NCI-H1930 (cell line): ENCODE measurements at places on chromosomes 5 and 9.

DNA sequence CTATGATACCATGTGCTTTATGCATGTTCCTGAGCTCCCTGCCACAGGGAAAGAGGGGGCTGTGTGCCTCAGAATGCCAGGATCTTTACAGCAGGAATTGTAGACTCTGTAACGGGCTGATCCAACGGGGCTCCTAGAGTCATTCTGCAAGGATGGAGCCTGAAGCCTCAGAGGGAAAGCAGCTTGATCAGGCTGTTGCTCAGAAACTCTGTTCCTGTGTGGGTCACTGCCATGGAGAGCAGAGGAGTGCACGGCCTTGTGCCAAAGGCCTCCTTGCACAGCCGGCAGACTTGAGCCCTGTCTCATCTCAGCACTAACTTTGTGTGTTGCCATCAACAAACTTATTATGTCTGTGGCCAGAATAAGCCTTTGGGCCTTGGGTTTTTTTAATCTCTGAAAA is 51.8 kb downstream of the AMBP start:
- DNase-seq = no peak

GRCh38 chr9:8643896-8644295 is 844.3 kb upstream of the DMAC1 start:
- DNase-seq = no peak

- no peak for DNase-seq
Measured at GRCh38 chr9:23962101-23962500, 136.1 kb upstream of the ELAVL2 start.

GRCh38 chr9:122468735-122469134 is 9.0 kb downstream of the OR1J1 start:
- DNase-seq = no peak

GRCh38 chr5:38724301-38725030 is 121.3 kb upstream of the OSMR start:
- DNase-seq = no peak

DNA sequence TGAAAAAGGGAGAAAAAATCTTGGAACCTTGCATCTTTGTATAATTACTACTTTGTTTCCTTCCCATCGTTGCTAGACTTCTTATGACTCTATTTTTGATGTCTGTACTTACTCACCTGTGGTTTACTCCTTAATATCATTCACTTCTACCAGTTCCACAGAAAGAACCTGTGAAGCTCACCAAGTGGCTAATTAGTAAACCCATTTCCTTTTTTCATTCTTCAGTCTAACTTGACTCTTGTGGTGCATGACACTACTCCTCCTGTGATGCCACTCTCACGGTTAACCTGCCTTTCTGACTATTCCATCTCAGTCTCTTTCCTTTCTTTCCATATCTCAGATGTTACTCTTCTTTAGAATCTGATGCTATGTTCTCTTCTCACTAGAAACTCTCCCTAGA is 14.6 kb downstream of the RECK start:
- DNase-seq = no peak

GRCh38 chr9:95533996-95534680 is 17.4 kb upstream of the PTCH1 start:
- no peak for DNase-seq

GRCh38 chr9:36293171-36293570 is 34.9 kb upstream of the GNE start:
- DNase-seq = no peak

DNA sequence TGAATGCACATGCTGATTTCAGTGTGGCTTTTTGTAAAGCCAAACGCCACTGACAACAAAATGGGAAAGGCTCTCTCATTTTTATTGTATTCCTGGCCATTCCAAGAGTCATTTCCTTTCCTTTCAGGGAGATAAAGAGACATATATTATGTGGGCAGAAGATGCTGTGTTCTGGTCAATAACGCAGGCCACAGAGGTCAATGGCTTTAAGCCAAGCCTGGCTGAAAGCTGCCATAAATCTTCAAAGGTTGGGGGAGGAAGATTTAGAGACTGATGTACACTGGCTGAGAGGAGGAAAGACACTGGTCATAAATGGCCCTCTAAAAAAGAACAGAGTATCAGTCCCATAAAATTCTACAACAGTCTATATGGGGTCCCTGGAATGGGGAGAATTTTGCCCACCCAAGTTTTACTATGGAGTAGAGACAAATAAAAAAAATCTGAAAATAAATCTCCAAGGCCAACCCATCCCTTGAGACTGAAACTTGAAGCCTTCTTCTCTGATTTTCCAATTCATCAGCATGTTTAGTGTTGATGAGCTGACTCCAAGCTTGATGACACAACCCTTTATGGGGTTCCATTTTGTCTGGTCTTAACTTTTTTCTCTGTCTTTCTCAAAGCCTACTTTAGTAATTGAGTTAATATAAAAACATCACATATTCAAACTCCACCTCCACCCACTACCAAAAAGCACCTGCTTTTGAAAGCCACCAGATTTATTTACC is 152.1 kb upstream of the SLC24A2 start:
- DNase-seq = no peak

- DNase-seq = no peak
Measured at GRCh38 chr9:86749894-86750255, 197.4 kb downstream of the GAS1 start.

- DNase-seq = no peak
Measured at GRCh38 chr9:27572061-27572460, 1.2 kb downstream of the C9orf72 start.

DNA sequence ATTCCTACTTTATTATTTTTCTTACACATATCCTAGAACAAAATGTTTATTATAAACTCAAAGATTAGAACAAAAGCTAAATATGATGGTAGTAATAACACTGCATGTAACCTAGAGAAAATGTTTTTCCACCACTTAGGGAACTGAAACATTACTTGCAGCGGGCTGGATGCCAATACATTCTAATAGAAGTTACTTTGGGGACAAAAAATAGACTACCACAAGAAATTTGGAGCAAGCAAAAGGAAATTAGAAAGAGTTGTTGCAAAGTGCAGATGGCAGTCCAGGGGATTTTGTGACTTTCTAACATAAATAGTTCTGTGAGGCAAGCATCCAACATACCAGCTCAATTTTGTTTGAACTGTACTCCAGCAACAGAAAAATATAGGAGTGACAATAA is 255.3 kb upstream of the GRIN3A start:
- DNase-seq = no peak

DNA sequence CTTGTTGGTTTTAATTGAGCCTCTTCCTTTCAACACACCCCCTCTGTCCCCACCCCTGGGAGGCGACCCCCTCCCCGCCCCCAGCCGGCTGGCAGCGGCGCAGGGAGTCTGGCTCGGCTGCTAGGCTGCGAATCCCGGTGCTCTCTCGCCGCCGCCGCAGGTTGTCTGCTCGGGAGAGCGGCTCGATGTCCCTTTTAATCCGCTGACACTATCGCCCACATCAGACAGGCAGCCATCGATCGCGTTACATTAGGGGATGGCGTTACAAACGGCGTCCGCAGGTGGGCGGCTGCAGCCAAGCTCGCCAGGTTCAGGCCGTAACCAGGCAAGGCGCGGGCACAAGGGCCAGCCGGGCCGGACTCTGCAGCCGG is 1.3 kb downstream of the NR2F1-AS1 start:
- no peak for DNase-seq

DNA sequence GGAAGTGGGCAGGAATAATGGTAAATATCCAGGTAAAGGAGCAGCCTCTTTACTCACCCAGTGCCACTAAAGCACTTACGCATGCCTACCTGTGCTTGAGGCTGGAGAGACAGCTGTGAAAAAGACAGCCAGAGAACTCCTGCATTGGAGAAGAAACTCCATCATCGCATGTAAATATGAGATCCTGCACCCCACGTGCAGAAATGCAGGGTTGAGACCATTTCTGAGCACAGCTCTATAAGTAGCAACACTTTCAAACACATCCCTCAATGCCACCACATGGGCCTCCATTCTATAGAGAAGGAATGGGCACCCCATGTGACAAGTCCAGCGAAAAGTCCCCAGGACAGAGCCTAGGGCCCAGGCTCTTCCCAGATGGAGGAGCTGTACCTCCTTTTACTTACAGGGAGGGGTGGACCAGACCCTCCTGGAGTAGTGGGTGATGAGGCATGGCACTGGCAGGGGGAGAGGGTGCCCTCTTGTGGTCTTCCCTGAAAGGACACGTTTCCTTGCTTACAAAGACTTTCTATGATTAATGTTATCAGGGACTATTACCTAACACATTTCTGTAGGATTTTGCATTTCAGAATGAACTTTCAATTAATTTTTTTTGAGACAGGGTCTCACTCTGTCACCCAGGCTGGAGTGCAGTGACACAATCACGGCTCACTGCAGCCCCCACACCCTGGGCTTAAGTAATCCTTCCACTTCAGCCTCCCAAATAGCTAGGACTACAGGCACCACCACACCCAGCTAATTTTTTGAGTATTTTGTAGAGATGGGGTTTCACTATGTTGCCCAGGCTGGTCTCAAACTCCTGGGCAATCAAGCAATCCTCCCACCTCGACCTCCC is 55.3 kb upstream of the IL17B start:
- peak; percentile 12 for DNase-seq

GRCh38 chr9:135046739-135047350 is 40.6 kb upstream of the OLFM1 start:
- no peak for DNase-seq

GRCh38 chr5:159671886-159672285 is 244.4 kb upstream of the ADRA1B start:
- no peak for DNase-seq

GRCh38 chr5:138942861-138943260 is 67.7 kb upstream of the LRRTM2 start:
- DNase-seq = no peak

GRCh38 chr5:61450493-61451279 is 118.6 kb downstream of the ZSWIM6 start:
- DNase-seq = no peak

DNA sequence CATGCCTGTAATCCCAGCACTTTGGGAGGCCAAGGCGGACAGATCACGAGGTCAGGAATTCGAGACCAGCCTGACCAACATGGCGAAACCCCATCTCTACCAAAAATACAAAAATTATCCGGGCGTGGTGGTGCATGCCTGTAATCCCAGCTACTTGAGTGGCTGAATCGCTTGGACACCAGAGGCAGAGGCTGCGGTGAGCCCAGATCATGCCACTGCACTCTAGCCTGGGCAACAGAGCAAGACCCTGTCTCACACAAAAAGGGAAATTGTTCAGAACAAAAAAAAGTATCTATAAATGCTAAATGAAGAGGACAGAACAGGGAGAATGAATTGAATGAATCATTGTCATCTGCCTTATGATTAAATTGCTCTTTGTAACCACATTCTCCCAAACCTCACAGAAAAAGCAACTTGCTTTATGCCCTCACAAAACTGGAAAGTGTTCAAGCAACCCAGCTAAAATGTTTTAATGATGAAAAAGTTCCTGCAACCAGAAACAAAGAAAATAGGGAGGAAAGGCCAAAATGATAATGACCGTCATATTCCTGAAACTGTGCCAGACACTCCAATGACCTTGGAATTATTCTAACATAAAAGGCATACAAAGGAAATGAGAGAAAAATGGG is 83.7 kb downstream of the SERINC5 start:
- DNase-seq = no peak

DNA sequence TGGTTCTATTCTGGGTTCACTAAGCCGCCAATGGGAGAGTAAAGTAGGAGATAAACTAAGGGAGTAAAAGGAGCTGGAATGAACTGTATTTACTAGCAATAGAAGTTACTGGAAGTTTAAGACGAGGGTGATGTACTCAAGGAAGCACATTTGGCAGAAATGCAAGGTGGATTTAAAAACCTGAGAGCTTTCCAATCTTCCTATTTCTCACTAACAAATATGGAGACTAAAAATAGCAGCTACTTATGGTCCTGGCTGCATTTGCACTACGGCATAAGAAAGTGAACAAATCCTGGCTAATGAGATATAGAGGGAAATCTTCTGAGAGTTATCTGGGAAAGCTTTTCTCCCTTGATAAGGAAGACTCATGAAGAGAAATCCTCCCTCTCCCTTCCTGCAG is 153.4 kb downstream of the TMEM161B start:
- DNase-seq = no peak

DNA sequence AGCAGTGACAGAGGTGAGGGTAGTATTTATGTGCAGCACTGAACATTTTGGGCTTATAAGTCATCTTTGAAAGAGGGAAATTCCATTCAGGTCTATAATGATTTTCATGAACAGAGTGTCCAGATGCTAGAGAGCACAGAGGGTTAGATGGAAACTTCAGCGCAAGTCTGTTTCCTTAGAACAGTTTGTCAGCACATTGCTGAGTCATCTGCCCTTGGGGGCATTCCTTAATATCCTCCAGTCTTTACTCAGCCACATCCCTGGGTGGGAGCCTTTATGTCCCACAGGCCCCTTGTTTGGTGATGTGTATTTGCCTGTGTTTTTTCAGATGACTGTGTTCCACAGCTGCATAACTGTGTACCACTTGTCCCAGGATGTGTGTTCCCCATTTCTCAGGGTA is 138.5 kb upstream of the S1PR3 start:
- no peak for DNase-seq

GRCh38 chr5:92890841-92891244 is 690.2 kb downstream of the NR2F1-AS1 start:
- no peak for DNase-seq
